ENCODE measurements at places on chromosomes 1 and 21.

- DNase-seq = peak; percentile 19
These were observed 59.9 kb downstream of the SLC22A15 start for GRCh38 chr1:116036255-116036654.

- DNase-seq = no peak
These were observed 258.0 kb downstream of the LTN1 start for GRCh38 chr21:28734522-28735175.

DNA sequence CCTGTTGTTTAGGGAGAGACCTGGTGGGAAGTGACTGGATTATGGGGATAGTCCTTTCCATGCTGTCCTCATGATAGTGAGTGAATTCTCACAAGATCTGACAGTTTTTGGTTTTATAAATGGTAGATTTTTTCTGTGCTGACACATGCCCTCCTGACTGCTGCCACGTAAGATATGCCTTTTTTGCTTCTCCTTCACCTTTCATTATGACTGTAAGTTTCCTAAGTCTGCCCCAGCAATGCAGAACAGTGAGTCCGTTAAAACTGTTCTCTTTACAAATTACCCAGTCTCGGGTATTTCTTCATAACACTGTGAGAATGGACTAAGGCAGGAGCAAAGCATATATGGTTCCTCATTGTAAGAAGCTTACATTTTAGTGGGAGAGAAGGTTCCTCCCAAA lies 1727.2 kb downstream of the NCAM2 start:
- no peak for DNase-seq

DNA sequence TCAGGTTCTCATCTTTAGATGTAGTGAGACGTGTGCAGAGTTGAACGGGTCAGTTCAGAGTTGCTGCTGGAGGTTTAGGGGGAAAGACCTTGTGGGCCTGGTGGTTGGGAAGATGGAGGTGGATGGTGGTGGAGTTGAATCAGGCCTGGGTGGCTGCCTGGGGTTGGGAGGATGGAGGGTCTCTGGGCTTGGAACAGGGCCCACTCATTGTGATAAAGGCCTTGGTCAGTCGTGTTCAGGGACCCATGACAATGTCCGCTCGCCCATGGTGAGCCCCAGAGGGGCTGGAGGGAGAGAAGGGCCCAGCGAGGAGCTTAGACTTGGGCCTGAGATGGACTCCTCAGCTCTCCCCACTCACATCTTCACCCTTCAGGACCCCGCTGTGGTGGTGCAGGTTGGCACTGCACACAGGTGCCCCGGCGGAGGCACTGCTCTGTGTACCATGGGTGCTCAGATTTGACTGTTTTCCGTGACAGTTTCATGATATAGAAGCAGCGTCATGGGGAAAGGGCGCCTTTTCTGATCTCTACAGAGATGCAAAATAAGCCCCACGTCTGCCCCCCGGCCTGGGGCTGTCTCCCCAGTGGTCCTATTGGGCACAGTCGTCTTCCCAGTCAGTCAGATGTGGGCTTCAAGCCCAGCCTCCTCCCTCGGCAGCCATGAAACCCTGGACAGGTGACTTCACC lies 39.2 kb downstream of the DISP3 start:
- peak; percentile 6 for DNase-seq

DNA sequence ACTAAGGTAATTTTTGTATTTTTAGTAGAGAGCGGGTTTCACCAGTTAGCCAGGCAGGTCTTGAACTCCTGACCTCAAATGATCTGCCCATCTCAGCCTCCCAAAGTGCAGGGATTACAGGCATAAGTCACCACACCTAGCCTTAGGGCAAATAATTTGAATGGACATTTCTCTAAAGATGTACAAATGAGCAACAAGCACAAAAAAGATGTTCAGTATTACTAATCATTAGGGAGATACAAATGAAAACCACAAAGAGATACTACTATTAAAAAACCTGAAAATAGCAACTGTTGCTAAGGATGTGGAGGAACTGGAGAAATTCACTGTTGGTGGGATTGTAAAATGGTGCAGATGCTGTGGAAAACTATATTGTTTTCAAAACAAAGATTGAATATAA lies 79.1 kb downstream of the GABPA start:
- no peak for DNase-seq

DNA sequence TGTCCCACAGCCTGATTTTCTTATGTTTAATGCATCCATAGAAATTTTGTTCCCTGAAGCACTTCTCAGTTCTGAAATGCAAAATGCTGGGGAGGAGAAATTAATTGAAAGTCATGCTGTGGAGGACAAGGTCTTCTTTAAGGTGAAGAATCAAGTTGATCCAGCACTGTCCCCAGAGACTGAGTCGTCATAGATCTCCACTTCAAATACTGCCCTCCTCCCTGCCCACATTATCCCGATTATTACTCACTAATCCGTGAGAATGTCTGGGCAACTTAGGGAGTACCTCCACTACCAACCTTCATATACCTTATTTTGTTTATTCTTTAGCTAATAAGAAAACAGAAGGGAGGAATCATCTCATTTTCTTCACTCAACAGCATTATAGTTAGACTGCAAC lies 70.0 kb upstream of the FMN2 start:
- DNase-seq = no peak

GRCh38 chr1:42173155-42173933 lies 8.8 kb upstream of the GUCA2A start:
- DNase-seq = peak; percentile 82
